Neuronal stem cell (in vitro differentiated cells): ENCODE measurements at places on chromosomes 3 and 15.

- DNase-seq, result no peak
These were observed 838.5 kb downstream of the DIPK2A start for GRCh38 chr3:144810160-144810559.

DNA sequence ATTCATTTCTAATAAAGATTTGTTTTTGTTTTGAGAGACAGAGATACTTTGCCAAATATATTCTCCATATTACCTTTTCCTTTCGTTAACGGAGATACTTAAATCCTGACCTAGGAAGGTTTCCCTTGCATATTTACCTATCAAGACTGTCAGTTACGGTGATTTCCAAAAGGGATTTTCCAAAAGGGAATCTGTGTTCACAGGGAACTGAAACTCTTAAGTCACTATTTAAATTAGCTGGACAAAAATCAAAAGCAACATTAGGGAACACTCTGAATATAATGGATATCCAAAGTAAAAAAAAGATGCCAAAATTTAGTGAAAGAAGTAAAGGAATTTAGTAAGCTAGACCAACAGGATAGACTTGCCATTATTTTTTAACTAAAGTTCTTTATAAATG lies 576 bp downstream of the LRRFIP2 start:
- no peak for DNase-seq

GRCh38 chr15:38216763-38217162 lies 35.9 kb upstream of the SPRED1 start:
- no peak for DNase-seq

DNA sequence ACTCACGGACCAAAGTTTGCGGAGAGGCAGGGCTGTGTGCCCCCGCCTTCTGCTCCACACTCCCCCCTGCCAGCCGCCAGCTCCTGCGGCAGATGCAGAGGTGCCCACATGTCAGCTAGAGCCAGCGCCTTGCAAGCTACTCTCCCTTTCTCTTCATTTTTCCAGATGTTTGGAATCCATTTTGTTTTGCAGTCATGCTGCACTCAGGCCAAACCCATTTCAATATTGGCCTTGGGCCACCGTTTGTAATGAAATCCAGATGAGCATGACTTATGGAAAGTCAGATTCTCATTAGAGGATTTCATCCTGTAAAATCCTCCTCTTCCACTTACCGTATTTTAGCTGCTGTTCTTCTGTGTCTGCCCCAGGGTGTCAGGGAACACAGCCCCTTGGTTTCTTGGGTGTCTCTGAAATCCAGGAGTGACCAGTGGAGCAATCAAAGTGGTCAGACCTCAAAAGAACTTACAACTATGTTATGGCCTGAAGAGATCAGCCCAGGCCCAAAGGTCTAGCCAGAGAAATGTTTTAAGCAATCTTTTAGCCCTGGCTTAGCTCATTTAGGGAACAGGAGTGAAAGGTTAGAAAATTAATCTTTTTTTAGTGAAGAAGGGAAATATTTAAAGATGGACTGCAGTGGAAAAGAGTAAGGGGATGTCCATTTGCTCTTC lies 65.8 kb downstream of the AAGAB start:
- no peak for DNase-seq

DNA sequence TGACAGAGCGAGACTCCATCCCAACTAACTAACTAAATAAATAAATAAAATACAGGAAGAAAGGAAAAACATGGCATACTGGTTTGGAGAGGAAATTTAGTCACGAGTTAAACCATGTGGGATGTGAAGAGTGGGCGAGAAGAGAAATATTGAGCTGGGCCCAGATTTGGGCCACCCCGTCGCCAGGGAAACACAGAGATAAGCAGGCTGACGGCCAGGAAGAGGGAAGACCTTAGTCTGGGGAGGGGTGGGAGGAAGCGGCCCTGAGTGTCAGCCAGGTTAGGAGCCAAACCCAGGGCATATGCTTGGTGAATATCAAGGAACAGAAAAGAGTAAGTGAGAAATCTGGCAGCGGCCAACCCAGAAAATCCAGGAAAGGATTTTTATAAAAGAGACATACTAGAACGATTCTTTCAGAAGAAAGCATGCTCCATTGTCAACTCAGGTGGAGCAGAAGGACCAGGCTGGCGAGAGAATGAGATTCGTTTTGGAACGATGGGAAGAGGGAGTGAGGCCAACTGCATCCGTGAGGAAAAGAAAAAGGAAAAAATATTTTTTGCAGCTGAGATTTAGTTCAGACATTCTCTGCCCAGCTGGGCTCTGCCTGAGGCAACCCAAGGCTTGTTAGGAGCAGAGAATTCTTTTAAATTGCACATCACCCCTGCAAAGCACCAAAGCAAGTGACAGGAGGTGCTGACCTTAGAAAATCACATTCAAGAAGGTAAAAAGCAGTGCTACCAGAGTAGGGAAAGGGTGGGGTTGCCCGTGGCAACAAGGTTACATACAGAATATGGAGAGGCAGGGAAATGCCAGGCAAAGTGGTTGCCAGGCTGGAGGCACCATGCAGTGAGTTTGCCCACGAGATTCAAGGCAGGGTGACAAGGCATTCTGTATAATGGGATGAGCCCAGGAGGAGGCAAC lies 59.3 kb upstream of the RAD18 start:
- no peak for DNase-seq

DNA sequence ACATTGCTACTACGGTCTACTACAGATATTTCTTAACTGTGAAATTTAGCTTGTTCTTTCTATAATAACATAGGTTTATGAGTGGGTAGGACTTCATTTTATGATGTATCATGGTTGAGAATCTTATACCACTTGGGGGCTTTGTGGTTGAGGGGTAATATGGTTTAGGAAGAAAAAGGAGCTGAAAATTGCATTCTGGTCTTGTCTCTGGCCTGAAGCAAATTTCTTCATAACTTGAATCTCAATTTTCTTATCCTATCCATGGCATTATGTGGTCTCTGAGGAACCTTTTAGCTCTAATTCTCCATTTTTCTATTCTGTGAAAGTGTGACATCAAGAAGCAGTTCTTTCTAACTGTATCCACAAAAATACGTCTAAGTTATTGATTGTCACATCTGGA lies 341.0 kb downstream of the SOX2 start:
- DNase-seq, result no peak

GRCh38 chr3:44721231-44722102 lies 8.0 kb upstream of the ZNF501 start:
- DNase-seq, result no peak

DNA sequence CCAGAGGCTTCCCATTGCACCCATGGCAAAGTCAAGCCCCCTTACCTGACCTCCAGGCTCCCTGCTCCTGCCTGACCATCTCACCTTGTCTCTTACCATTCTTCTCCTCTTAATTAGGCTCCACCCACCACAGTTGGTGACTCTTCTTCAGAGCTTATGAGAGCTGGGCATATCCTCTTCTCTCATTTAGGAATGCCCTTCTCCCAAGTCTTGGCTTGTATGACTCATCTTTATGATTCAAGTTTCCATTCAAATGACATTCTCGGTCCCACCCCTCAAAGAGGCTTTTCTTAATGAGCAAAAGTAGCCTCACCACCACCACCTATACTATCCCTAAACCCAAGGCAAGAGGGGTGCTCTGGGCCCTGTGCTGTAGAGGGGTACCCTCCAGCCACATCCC lies 55.3 kb upstream of the NUDT16 start:
- DNase-seq, result no peak
